ENCODE measurements at places on chromosomes 2 and 18.

DNA sequence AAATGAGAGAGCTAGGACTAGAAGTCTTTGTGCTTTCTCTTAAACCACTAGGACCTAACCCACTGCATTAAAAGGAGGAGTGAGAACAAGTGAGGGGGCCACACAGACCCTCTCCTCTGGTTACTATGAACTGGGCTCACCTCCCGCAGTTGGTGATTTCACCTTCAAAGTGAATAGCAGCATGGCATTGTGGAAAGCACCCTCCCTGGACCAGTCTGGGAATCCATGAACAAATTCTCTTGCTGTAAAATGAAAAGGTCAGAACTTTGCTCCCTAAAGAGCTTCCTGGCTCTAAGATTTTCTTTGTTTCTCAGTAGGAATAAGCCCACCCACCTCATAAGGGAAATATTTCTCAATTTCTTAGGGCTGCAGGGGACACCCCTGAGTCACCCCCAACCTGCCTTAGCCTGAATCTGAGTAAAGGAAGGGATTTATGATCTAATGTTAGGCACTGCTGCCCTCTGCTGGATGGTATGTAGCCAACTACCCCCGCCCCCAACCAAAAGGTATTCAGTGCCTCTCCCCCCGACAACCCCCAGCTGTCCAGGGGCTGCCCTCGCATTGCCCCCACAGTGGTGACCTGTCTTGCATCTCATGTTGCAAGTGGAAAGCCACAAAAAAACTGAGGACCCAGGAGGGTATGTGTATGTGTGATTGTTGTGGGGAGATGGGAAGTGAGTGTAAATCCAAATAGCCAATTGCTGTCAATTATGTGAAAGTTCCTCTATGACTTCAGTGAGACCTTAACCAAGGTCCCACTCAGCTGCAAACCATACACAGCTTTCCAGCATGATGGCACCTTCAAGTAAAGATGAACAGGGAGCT lies 230.9 kb upstream of the SLC14A2 start:
- DNase-seq: peak; percentile 83

DNA sequence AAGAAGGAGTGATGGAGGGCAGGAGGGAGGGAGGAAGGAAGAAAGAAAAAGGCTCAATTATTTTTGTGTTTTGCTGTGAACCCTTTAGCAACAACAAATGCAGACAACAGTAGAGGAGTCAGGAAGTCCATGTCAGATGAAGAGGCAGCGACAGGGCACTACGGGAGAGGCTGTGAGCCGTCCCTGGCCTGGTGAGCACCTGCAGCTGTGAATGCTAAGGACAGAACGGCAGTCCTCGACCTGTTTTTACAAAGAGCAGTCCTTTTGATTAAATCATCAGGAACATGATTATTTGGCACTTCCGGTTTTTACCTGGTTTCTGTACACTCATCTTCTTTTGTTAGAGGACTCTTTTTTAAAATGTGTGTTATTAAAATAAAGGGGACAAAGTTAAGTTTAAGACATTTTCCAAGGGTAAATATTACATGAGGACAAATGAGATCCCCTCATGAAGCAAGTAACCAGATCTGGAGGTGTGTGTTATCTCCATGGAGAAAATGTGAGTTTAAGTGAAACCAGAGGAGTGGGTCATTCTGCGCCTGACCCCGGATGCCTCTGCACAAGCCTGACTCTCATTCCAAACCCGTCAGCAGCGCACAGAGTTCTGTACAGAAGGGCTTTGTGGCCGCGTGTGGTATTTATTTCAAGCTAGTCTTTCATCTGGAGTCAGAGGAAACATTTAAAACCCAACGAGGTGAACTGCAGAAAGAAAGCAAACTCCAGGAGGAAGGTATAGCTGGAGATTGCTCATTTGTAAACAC lies 492.5 kb downstream of the SOX11 start:
- DNase-seq: no peak

DNA sequence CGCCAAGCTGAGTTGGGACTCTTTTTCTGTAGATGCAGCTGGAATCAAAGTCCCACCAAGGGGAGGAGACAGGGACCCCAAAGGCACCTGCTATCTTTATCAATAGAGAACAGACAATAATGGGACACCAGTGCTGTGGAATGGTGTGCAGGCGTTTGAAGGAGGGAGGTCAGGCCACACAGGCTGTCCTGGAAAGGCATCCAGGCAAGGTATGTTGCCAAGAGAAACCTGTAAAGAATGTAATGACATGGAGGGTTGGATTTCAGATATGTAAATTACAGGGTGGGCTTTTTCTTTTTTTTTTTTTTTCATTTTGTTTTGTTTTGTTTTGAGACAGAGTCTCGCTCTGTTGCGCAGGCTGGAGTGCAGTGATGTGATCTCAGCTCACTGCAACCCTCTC lies 9.7 kb upstream of the NMUR1 start:
- no peak for DNase-seq

DNA sequence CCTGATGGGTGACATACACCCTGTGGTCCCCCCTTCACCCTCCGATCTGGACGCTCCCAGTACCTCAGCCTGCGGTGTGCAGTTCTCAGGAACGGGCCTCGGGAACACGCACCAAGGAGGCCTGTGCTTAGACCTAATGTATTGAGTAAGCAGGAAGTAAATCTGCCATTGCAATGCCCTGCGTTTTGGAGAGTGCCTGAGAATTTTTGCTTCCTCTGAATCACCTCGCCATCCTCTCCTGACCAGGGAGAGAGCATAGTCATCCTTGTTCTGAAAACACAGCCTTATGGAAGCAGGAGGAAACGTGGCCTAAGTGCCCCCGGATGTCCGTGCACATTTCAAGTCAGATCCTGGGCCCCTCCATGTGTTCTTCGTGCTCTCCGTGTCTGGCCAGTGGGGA lies 272.2 kb downstream of the NDUFA10 start:
- DNase-seq: no peak

DNA sequence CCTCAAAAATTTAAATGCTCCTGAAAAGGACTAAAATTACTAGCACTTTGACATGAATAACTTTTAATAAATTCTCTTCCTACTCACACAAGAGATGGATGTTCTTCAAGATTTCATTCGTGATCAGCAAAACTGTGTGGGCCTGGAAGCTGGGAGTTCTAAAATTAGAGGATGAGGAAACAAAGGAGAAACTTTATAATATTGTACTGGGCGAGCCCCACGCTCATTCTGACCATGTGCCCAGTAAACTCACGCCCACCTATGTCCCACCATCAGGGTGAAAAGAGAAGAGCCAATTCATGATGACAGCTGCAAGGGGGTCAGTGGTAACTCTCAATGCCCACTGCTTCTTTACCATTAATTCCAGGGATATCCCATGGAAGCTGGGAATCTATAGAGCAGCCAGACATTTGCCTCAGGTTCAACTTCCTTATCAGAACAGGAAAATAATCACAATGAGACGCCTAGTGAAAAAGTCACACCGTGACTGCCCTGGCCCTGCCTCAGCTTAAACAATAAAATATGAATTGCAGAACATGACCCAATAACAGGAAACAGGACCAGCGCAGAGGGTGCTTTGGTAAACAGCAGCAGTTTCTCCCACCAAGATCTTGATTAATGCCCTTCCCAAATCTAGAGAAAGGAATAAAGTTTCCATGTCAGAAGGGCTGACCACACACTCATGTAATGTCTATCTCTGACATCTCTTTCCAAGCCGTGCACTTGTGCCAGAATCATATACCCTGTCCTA lies 438.6 kb downstream of the TXNL1 start:
- no peak for DNase-seq

DNA sequence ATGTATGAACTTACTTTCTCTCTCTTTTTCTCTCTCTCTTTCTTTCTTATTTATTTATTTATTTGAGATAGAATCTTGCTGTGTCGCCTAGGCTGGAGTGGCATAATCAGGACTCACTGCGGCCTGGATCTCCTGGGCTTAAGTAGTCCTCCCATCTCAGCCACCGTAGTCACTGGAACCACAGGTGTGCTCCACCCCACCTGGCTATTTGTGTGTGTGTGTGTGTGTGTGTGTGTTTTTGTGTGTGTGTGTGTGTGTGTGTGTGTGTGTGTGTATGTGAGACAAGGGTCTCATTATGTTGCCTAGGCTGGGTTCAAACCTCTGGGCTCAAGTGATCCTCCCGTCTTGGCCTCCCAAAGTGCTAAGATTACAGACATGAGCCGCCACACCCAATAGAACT lies 64.3 kb downstream of the KIAA1328 start:
- no peak for DNase-seq

GRCh38 chr18:28657961-28658360 lies 481.0 kb upstream of the CDH2 start:
- DNase-seq: peak; percentile 2

- DNase-seq: no peak
Measured at GRCh38 chr2:46383113-46383395, 85.8 kb downstream of the EPAS1 start.

DNA sequence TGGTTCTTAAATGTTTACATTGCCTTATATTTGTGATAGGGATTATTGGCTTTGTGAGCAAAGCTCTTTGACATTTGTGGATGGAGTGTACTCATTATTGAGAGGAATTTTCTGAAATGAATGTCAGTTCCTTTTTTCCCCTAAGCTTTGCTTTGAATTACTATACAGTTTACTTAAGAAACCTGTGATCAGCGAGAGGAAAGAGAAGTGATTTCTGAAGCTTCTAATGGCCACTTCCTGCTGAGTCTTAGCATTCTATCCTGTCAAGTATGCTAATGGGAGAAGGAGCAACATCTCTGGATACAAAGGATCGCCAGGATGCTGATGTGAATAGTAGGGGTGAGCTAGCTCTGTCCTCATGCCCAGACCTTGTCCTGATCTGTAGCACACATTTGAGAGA lies 47.8 kb upstream of the MGAT5 start:
- peak; percentile 37 for DNase-seq
